Right lung (tissue), 10 donors: ENCODE measurements at places on chromosomes 7 and 10. TPM values are rescaled to one million over a fixed set of nuclear protein-coding genes. Genes with fewer than 3 reads are reported as not detected.

The LAMB1 gene
- polyA plus RNA-seq: 575 TPM

DNA sequence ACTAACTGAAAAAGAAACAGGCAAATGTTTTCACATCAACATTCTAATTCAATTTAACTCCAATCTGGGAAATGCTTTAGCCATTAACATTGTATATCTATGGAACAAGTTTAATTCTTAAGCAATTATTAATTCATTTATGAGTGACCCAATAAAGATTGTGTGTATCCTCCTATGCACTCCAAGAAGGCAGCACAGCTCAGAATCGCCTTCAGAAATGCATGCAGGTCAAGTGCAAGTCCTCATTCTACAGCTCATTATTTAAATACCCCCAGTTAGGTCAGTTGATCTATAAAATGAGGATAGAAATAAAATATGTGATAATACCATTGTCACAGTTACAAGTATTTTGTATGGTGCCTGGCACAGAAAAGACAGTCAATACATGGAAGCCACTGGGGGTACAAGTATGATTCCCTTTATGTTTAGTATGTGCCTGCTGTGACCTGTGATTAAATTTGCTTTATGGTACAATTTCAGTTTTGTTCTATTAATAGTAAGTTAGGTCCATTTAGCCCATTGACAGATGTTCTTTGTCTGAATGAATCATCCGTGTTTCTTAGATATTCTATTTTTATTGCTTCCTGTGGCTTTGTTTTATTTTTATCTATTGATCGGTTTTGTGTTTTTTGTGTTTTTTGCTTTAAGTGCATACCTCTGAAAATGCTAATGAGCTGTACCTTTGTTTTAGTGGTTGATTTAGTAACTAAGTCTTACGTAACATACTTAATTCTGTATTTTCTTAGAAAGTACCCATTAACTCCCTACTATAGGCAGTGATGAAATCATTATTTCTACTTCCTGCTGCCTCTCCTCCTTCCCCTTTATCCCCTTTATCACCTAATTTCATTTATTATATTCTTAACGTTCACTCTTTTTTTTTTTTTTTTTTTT, 42.8 kb downstream of the CPXM2 start:
- no peak for DNase-seq

DNA sequence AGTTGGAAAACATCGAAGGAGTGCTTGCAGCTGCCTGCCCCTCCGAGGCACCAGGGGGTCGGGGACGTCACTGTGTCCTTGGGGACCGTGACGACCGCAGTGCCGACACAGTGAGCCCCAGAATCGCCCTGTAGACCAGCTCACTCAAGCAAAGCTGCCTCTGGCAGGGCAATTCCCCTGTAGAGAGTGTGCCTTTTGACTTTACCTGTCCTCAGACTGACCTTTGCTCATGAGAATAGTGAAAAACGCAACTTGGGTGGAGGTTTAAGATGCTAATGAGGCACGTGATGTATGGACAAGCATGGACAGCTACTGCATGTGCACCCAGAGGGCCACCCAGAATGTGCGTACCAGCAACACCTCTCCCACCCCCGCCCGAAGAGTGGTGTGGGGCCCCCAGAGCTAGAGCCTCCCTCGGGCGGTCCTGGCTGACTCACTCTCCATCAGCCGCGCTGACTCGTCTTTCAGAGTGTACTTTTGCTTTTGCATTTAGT, 271.9 kb downstream of the ADARB2 start:
- no peak for DNase-seq

GRCh38 chr10:114635797-114636550, 22.1 kb downstream of the ABLIM1 start:
- no peak for DNase-seq

DNA sequence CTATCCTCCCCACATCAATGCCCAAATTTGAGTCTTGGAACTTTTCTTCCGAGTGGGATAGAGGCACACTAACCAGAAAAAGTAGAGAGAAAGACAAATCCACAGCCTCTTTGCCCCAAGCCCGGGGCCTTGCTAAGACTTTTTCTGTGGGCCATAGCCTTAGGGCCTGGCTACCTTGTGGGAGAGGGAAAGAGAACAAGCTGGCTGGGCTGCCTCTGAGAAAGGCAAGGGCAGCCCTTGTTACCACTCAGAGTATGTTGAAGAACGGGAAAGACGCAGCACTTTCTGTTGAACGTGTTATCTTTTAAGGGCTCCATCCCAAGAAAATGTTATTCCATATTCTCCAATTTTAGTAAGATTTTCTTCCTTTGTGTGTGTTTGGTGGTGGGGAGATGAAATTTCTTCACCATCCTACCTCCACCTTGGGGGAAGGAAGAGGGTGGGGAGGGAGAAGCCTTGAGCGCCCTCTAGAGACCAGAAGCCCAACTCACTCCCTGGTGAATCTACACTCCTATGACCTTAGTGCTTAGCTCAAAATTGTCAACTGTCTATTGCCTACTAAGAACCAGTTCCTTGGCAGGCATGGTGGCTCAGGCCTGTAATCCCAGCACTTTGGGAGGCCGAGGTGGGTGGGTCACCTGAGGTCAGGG, 3.9 kb upstream of the NRF1 start:
- no peak for DNase-seq
